Activated CD4-positive, alpha-beta memory T cell treated with anti-CD3 and anti-CD28 coated beads, Interleukin-2, amount 10 ng/mL, durations not matched to agents 7 days and 5 days (primary cell): ENCODE measurements at places on chromosomes 12 and 14.

- no peak for DNase-seq
Measured at GRCh38 chr12:51324953-51325352, 979 bp upstream of the BIN2 start.

GRCh38 chr14:101476258-101476915, 84.9 kb upstream of the DIO3 start:
- DNase-seq: peak; percentile 4

DNA sequence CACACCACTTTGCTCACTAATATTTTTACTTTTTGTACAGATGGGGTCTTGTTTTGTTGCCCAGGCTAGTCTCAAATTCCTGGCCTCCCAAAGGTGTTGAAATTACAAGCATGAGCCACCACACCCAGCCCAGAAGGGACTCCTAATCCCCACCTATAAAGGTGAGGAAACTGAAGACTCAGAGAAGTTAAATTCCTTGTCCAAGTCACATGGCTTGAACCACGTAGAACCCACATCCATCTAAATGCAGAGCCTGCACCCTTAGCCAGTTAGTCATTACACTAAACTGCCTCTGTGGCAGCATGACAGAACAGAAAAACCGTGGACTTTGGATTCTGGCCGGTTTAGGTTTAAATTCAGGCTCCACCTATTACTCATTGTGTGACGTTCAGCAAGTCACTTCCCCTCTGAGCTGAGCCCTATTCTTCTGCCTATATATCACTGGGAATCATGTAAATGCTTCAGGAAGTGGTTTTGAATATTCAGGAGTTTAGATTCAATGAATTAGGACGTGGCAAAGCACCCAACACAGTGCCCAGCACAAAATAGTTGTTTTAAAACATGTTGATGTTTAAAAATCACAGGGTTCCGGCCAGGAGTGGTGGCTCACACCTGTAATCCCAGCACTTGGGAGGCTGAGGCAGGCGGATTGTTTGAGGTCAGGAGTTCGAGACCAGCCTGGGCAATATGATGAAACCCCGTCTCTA, 3.0 kb upstream of the CORO1C start:
- peak; percentile 25 for DNase-seq

- no peak for DNase-seq
Measured at GRCh38 chr14:28983279-28983678, 216.7 kb downstream of the FOXG1 start.

DNA sequence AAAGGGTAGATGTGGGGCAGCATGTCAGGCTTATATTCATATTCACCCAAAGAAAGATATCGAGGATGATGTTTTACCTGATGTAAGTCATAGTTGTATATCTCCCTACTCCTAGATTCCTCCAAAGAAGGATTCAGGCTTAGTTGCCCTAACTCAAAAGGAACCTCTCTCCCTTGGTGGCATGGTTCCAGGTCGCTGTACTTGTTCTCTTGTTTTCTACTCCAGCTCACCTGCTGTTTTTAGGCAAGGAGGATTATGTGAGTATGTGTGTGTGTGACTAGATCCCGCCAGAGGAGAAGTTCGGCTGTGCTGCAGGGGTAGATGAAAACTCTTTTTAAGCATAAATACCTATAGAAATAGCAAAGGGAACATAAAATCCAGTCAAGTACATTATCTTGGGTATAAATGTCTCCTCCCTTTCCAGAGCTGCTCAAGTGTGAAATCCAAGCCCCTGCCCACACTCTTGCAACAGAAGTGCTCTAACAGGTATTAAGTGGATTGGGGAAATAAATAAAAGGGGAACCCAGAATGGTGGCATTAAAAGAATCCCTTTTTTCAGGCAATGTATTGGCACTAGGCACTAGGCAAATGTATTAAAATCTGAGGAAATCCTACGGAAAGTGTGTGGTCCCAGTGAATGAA, 375.7 kb downstream of the ZFP36L1 start:
- DNase-seq: no peak

- DNase-seq: peak; percentile 44
Measured at GRCh38 chr14:61178226-61179060, 102.7 kb downstream of the TMEM30B start.

DNA sequence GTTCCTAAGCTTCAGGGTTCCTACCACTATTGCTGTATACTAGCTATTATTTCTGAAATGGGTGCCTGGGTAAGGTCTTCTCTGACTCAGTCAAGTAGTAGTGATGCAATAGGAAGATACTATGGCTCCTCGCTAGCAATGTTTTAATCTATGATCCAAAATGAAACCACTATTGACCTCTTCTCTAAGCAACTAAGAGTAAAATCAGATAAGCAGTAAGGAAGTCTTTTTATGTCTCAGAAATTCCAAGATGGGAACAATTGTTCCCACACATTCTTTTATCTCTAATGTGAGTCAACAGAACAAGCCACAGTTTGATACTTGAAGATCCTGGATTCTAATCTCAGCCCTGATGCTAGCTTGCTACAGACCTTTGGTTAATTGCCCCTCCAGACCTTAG, 45.1 kb downstream of the AREL1 start:
- no peak for DNase-seq

DNA sequence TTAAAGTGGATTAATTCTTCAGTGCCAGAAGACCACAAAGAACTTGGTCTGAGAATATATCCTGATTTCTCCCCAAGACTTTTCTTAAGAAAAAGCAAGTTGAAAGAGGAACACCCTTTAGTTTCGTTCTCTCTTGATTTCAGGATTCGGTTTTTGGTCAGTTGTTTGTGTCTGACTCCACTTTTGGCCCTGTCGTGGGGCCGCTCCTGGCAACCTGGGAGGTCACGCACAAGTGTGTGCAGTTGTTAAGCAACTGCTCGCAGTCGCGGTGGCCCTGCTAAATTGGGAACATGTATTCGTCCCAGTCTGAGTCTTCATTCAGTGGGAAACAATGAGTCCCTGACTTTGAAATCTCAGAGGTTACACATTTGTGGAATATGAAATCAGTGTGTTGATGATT, 68.7 kb downstream of the RGS6 start:
- DNase-seq: no peak

GRCh38 chr12:124865728-124866127, 2.1 kb upstream of the SCARB1 start:
- DNase-seq: no peak

DNA sequence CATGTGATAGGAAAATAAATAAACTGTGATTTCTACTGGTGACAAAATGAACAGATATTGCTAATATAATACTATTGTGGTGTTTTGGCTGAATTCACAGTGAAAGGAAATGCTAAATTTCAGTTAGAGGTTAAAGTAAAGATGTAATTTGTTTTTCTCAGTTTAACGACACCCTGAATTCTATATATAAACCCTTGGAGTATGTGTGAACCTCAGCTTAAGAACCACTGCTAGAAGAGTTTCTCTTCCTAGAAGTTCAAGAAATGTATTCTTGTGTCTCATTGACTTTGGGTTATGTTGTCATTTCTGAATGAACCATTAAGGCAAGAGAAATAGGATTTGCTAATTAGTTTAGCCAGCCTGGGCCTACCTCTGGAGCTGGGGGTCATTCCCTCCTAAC, 8.2 kb downstream of the FBXO34 start:
- DNase-seq: no peak

DNA sequence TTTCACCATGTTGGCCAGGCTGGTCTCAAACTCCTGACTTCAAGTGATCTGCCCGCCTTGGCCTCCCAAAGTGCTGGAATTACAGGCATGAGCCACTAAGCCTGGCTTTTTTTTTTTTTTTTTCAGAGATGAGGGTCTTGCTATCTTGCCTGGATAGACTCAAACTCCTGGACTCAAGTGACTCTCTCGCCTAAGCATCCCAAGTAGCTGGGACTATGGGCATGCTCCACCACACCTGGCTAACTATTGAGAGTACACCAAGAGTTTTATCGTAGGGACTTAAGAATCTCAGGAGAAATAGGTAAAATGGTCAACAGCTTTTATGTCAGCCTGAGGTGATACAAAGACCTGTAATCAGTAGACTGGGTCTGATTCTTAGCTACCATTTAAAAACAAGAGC, 31.2 kb upstream of the SIX1 start:
- DNase-seq: no peak

DNA sequence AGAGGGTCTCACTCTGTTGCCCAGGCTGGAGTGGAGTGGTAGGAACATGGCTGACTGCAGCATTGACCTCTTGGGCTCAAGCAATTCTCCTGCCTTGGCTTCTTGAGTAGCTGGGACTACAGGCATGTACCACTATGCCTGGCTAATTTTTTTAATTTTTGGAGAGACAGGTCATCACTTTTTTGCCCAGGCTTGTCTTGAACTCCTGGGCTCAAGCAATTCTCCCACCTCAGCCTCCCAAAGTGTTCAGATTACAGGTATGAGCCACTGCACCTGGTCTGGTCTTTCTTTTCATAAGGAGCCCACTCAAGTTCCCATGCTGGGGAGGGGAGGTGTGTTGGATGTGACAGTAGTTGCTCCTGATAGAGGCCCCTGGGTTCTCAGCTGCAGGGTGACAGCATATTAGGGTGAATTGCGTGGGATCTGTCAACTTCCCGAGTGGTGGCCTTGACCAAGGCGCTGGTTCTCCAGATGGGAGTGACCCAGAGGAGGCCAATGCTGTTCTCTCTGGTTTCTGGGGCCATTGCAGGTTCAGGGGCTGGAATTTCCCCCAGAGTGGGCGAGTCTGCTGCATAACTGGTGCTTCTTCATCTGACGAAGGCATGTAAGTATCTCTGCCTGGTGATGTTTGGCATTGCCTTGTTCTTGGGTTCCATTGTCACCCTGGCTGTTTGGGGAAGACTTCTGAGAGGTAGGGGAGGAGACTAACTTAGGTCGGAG, 52.4 kb upstream of the ESRRB start:
- no peak for DNase-seq

DNA sequence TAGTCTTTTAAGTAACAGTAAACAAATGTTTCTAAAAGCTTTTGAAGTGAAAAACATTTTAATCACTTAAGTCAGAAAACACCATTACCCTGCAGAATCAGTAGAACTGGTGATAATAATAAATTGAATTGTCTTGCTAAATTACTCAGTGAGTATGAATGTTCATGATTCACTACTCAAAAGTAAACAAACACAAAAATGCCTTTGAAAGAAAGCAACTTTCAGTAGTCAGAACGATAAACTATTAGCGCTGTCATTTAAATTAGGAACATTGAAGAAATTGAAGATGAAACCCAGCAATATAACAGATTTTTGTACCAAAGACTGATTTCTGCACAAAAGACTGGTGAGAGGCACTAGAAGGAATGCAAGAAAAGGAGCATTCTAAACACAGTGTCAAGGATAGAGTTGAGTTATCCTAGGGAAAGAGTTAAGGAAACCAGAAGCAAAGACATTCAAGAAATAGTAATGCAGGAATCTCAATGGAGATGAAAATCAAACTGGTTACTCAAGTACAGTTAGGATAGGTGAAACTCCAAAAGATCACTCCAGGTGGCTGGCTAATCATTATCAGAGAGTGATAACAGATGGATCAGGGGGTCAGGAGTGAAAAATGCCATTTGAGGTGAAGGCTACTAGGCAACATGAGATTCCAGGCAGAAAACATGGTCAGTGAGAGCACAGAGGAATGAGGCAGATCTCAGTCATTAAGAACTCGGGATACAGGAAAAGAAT, 77.4 kb upstream of the ALG10 start:
- DNase-seq: no peak

DNA sequence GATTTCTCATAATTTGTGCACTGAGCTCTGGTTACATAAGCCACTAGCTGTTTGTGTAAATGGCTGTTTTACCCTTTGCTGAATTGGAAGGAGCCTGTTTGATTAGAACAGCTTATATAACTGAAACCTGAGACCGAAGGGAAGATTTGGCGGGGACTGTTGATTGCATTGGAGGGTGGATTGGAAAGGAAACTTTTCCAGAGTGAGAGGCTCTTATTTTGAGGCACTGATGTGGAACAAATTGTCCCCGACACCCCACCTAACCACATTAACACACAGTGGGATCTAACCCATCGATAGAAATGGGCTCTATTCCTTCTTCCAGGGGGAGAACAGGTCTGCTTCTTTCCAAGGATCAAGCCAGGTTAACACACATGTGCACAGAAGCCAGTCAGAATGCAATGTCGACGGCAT, 51.7 kb downstream of the TMEM30B start:
- DNase-seq: no peak

- no peak for DNase-seq
Measured at GRCh38 chr12:123061441-123062205, 81.1 kb downstream of the ARL6IP4 start.

- no peak for DNase-seq
Measured at GRCh38 chr12:106918746-106919145, 37.0 kb upstream of the TMEM263 start.

- DNase-seq: no peak
Measured at GRCh38 chr12:96143392-96143791, 50.8 kb upstream of the ELK3 start.
